Activated CD8-positive, alpha-beta memory T cell treated with anti-CD3 and anti-CD28 coated beads for 1 hour (primary cell): ENCODE measurements at places on chromosomes 12 and 14.
A peak's percentile ranks its signal among the peaks of the same experiment; 100 is the strongest.

- DNase-seq: no peak
Observed at GRCh38 chr14:56933446-56933845, 123.2 kb upstream of the OTX2 start.

DNA sequence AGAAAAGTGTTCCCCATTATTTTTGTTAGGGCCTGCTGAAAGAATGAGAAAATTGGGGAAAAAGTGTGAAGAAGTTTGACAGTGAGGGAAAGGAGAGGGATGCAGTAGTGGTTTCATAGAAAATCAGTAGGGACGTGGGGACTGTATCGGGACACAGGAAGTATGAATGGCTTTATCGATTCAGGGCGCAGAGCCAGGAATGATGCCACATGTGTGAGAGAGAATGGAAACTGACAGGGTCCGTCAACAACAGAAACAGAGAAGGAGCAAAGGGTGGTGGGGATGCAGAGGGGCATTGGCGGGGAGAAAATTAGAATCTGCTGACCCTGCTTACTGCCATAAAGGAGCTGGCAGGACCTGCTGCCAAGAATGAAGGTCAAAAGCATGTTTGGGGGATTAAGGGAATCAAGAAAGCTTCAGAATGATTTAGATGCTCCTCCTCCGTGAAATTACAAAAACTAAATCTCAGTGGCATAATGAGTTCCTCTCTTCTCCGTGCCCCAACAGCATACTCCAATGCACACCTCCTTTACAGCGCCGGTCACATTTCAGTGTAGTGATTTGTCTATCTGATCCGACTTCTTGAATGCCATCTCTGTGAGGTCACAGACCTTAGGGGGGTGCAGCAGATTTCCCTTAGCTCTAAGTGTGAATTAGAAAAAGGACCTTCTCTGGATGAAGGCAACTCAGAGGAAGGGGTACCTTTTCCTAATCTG lies 92.6 kb downstream of the EMP1 start:
- no peak for DNase-seq

DNA sequence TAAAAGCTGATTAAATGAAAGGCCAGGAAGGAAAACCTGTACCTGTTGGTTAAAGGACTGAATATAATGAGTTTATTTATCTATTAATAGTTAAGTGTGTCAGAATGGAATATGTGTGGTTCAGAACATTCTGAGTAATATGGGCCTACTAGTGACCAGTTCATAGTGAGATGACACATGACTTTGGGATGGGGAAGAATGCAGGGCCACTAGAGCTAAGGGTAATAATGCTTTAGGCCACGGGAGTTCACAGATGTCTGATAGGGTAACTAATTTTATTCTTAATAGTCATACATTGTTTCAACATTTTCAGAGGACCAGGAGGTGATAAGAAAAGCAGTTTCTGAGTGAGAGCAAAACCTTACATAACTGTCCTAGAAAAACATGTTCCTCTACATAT lies 247.8 kb upstream of the OR4E1 start:
- DNase-seq: no peak

DNA sequence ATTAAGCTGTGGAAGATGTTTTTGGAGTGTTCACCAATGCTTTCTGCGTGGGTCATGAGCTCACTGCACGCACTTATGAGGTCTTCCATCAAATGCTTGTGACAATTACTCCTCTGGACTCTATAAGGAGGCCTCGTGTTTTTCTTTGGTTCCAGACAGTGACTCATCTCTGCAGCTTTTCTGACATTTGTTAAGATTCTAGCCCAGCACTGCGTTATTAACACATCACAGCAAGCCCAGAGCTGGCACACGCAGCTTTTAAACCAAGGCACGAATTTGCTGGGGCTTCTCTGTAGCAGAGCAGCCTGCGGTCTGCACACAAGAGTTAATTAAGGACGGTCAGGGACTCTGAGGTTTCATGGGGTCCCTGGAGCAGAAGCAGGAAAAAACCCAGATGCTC lies 16.9 kb downstream of the MEG3 start:
- no peak for DNase-seq

GRCh38 chr12:105279460-105280056 lies 43.6 kb upstream of the APPL2 start:
- DNase-seq: peak; percentile 5

DNA sequence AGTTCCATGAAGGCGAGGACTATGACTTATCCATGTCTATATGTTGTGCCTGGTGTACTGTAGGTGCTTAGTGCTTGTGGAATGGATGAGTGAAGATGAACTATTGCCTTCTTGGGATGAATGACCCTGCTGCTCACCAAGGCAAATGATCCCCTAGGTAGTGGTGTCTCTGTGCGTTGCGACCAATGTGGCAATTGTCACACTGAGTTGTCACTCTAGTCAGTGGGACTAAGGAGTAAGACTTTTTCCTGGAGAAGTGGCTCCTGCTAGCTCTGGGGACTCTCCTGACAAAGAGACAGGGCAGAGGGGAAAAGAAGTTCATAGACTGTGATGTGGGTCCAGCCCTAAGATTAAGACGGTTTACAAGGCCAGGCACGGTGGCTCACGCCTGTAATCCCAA lies 3.4 kb upstream of the ACVR1B start:
- no peak for DNase-seq

DNA sequence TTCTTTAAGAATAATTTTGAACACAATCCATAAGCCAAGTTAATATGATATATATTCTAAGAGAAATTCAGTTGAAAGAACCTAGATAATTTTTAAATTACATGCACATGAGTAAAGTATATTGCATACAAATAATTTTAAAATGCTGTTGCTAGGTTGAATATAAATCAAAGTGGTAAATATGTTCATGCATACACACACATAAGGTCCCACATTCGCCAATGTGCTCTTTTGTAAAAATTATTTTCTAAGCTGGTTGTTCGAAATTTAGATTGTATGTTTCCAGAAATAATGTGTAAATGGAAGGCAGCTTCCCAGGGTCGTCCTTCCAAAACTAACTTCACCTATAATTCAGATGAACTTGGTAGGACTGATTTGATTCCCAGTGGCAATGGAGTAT lies 173.7 kb upstream of the CCDC196 start:
- DNase-seq: no peak

DNA sequence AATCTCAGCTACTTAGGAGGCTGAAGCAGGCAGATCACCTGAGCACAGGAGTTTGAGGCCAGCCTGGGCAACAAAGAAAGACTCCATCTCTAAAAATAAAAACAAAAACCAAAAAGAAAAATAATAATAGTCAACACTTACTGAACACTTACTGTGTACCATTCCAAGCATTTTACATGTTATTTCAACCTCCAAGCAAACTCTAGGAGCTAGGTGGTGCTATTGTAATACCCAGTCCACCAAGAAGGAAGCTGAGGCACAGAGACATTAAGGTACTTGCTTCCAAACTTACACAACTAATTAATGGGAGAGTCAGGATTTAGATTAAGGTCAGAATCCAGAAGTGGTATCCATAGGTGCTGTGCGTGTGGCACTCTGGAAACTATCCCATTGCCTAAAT lies 13.7 kb upstream of the OR6J1 start:
- no peak for DNase-seq

- no peak for DNase-seq
Observed at GRCh38 chr14:71964716-71965115, 32.5 kb downstream of the RGS6 start.

- DNase-seq: no peak
Observed at GRCh38 chr12:103728323-103728722, 112.7 kb downstream of the NT5DC3 start.

DNA sequence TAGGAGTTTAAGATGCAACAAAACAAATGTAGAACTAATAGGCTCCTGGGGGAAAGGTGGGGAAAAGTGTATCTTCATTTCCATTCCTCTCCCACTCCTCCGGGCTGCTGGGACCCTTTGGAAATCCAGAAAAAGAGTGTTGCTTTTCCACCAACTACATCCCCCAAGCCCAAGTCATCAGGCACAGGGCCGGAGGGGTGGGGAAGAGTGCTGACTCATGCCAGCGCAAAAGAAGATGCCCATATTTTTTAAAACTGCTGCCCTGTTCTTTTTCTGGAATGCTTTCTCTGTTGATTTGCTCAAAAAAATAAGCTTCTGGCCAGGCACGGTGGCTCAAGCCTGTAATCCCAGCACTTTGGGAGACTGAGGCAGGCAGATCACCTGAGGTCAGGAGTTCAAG lies 70.9 kb downstream of the TBK1 start:
- no peak for DNase-seq
